ENCODE measurements at places on chromosomes 2 and 18.

GRCh38 chr2:182616471-182617393 is 99.3 kb upstream of the DNAJC10 start:
- DNase-seq = peak; percentile 96

- DNase-seq = no peak
These were observed 20.0 kb downstream of the ME2 start for GRCh38 chr18:50898919-50899318.

DNA sequence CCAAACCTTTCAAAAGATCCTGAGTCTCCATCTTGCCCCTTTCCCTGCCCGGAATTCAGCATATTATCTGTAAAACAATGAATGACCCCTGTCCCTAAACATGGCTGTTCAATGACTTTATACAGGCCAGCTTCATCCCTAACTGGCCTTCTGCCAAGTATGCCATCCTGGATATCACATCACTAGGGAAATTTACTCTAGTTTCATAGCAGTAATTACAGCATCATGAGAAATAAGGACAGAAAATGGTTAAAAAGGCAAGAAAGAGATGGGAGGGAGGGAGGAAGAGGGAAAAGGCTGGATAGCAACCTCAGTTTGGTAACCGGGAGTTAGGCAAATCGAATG is 4.4 kb downstream of the MBOAT2 start:
- DNase-seq = no peak

- DNase-seq = no peak
These were observed 47.8 kb downstream of the TMEM163 start for GRCh38 chr2:134670955-134671354.

- DNase-seq = peak; percentile 51
These were observed 408.5 kb downstream of the ZEB2 start for GRCh38 chr2:144111437-144111836.

- DNase-seq = no peak
These were observed 19.7 kb downstream of the GNLY start for GRCh38 chr2:85713836-85714235.

DNA sequence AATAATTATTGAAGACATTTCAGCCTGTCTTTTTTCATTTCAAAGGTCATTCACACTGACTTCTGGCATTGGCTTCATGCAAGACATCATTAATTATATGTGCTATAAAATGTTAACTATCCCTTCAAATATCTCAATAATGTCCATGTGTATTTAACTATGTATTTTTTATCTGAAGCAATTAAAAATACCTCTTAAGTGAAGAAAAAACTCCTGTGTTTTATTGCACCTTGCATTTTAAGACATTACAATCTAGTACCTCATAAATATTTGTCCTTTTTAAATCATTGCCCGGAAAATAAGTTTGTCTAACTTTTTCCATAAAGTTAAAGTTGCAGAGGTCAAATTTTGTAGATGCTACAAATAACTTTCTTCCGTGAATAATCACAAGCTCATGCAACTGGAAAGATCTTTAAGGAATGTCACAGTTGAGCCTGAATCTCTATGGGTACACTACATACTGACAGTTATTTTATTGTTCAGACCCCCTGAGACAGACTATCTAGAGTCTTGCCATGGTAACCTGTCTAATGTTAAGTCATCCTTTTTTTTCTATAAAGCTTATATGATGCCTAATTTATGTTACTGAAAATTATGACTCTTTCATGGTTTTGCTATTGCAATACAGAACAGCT is 38.4 kb upstream of the COBLL1 start:
- no peak for DNase-seq

DNA sequence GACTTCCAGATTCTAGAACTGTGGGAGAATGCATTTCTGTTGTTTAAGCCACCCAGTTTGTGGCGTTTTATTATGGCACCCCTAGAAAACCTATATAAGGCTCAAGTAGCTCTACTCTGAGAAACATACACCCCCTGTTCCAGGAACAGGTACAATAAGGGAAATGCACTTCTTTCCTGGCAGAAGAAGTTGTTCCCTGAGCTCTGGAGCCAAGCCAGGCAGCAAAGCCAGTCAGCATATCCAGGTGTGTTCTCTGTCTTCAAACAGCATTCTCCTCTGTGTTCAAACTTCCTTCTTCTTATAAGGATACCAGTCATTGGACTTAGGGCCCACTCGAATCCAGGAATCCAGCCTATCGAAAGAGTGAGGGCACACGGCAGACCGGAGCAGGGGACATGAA is 96.5 kb downstream of the TPGS2 start:
- DNase-seq = no peak

DNA sequence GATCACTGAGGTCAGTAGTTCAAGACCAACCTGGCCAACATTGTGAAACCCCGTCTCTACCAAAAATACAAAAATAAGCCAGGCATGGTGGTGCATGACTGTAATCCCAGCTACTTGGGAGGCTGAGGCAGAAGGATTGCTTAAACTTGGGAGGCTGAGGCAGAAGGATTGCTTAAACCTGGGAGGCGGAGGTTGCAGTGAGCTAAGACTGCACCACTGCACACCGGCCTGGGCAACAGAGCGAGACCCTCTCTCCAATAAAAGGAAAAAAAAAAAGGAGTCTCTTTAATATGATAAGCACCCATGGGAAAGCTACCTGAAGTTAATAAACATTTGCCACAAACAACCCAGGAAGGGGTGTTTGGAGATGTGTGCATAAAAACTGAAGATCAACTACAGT is 2.6 kb downstream of the STRN start:
- no peak for DNase-seq

DNA sequence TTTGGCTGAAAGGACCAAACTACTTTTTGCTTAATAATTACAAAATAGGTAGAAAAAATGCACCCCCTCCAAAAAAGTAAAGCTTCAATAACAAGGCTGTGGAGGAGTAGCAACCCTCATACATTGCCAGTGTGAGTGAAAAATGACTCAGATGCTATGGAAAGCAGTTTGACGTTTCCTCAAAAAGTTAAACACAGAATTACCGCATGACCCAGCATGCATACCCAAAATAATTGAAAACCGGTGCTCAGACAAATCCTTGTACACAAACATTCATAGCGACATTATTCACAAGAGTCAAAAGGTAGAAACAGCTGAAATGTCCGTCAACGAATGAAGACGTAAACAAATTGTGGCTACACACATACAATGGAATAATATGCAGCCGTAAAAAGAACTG is 38.8 kb upstream of the DAPL1 start:
- no peak for DNase-seq

DNA sequence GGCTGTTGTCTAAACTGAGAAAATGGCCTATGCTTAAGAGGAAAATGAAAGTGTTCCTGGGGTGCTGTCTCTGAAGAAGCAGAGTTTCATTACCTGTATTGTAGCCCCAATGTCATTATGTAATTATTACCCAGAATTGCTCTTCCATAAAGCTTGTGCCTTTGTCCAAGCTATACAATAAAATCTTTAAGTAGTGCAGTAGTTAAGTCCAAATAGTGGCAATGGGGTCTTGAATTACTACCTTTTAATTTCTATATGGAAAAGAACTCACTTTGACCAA is 13.8 kb upstream of the ALLC start:
- DNase-seq = no peak

- DNase-seq = no peak
These were observed 28.4 kb upstream of the PUM2 start for GRCh38 chr2:20378891-20379519.

- DNase-seq = peak; percentile 72
These were observed 18.2 kb downstream of the NRP2 start for GRCh38 chr2:205700331-205701132.

DNA sequence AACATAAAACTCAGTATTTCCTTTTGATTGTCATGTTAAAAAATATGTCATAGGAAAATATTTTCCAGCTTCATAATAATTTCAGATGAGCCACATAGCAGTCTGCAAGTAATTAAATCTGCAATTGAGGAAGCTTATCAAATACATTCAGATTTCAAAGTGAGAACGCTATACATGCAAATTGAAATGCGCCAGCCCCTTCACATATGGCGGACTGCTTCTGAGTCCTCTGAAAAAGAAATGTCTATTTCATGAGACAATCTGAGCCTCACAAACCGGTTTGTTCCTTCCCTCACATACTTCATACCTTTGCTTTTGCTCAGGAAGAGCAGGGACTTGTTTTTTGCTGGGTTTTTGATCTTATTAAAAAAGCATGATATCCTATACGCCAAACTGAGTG is 2.3 kb upstream of the DCDC2C start:
- DNase-seq = no peak

DNA sequence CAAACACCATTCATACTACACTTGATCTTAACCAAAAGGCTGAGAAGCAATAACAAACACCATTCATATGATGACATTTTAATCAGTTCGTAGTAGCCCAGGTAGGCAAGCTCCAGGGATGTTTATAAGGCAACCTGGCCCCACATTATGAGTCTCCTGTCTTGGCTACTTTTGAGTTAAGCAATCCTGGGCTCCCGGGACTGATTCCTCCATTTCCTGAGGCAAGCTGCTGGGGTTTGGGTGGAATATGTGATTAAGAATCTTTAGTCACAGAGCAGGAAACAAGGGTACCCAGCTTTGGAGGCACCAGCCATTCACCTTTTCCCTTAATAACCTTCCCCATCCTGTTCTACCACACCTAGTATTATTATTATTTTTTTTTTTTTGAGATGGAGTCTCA is 24.5 kb upstream of the SPRED2 start:
- no peak for DNase-seq

DNA sequence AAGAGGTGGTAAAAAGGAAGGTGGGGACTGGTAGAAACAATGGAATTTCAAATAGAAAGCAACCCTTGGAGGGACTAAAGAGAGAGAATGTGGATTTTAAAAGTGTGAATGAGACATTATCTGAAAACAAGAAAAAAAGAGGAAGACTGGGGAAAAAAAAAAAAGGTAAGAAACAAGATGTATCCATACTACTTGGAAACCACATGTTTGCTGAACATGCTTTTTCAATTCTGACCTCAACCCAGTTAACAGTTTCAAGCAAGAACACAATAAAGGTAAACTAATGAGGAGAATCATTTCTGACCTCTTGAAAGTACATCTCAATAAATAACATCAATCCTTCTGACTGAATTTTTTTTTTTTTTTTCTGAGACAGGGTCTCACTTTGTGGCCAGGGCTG is 2.6 kb downstream of the FARSB start:
- no peak for DNase-seq

GRCh38 chr2:227612546-227613271 is 1.9 kb downstream of the SCYGR3 start:
- no peak for DNase-seq

DNA sequence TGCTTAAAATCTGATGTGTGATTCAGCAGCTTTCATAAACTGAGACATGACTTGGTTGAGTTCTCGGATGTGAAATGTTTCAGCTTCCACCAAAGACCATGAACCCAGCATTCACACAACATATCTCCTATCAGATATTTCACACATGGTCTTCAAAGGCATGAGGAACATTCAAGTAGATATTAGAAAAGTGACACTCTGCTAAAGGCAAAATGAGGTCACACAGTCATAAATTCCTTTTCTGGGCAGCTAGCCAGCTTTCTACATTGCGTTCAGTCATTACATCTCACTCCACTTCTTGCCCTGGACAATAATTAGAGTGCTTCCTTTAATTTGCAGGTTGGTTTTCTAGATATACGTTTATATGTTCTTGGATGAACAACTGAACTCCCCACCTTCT is 96.7 kb downstream of the GAREM1 start:
- no peak for DNase-seq

- DNase-seq = no peak
These were observed 207.1 kb downstream of the NDUFA10 start for GRCh38 chr2:239818086-239818485.

- no peak for DNase-seq
These were observed 7.6 kb upstream of the TNS1 start for GRCh38 chr2:218010140-218010983.

DNA sequence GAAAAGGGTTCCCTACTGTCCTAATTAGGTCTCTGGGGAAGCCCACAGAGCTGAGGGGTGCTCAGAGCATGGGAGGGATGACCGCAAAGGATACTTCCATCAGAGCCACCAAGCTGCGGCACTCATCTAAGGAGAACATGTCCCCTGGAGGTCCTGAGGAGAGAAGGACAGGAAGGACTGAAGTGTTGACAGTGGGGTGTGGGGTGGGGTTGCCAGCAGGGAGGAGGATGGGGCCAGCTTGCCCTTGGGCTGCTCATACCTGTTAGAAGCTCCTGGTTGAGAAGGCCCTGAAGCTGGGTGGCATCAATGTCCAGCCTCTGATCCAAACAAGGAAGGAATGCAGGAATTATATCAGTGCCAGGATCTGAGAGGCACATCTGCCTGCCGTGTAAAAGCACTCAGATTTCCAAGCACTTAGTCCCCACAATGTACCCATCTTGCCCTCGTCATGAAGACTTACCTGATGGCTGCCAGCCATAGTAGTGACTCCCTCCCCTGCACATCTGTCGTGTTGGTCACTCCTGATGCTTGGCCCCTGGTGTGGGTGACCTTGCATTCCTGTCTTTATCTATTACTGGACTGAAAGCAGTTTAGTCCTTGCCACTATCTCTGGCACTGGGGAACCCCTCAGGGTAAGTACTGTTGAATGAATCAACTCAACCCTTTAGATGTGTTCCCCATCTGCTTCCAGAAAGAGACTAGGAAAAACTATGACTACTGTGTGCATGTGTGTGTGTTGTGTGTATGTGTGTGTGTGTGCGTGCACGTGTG is 68.9 kb downstream of the CAPN13 start:
- no peak for DNase-seq

DNA sequence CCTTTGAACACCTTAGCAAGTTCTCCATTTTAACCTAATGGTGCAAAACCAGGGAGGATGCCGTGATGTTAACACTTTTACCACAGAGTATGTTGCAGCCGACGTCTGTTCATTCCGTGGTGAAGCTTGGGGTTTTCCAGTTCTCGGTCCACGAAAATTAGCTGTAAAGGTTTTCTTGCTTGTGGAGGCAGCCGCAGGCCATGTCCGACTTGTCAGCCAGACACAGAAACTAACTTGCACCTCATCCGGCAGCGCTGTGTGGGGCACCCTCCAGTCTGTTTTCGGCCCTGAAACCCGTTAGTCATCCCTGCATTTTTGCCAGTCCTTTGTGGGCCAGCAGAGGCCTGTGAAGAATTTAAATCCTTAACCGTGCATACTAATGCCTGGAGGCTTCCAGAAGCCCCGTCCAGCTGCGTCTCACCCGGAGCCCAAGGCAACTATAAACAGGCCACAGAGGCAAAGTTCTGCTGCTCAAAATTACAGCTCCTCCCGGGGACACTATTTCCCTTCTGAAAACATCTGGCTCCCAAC is 70.6 kb downstream of the SH3YL1 start:
- DNase-seq = no peak

DNA sequence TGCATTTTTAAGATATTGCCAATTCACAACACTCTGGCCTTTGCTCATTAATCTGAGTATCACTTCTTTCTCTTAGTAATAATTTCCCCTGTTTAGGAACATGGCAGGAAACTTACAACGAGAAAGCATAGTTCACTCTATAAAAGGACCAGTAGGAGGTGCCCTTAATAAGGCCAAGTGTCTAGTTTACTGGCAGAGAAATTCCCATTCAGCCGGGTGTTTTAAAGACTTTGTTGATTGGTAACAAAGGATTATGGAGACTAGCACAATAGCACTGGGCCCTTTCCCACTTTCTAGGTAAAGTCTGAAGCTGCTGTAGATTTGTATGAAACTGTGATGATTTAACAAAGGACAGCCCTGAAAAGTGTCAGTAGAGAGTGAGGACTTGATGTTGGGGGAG is 3.1 kb downstream of the DCC start:
- DNase-seq = no peak
